Fibroblast of lung (primary cell): ENCODE measurements at places on chromosomes 1 and 21. TPM values are rescaled to one million over a fixed set of nuclear protein-coding genes. Genes with fewer than 3 reads are reported as not detected.

Gene TSPAN1
- 0.17 and 0.26 TPM in 2 replicates for total RNA-seq

Gene AK4
- 6.3 and 13.9 TPM in 2 replicates for total RNA-seq

Gene RBM11
- under 0.01 and 0.17 TPM in 2 replicates for total RNA-seq

Gene ATP1B1
- total RNA-seq = 9.0 and 21.1 TPM in 2 replicates

Gene PAQR6
- total RNA-seq = 0.26 and 0.33 TPM in 2 replicates

Gene PIP5K1A
- total RNA-seq = 61.4 and 80.9 TPM in 2 replicates

Gene MCOLN3
- 2.1 and 2.5 TPM in 2 replicates for total RNA-seq

Gene RAVER2
- total RNA-seq = 5.6 and 7.7 TPM in 2 replicates

Gene LCE1E
- not detected in 2 replicates for total RNA-seq

Gene TFF3
- total RNA-seq = not detected in 2 replicates

Gene DCDC2B
- total RNA-seq = not detected in 2 replicates

Gene KIF26B
- 6.1 and 6.9 TPM in 2 replicates for total RNA-seq

Gene DONSON
- total RNA-seq = 11.0 and 14.7 TPM in 2 replicates

Gene RYR2
- total RNA-seq = 0.17 and 0.51 TPM in 2 replicates

Gene MAP1LC3C
- 0.26 and 0.66 TPM in 2 replicates for total RNA-seq

Gene FAM167B
- 2.1 and 3.1 TPM in 2 replicates for total RNA-seq

Gene GJC2
- total RNA-seq = 6.7 and 13.4 TPM in 2 replicates

Gene NT5C1A
- not detected in 2 replicates for total RNA-seq

Gene LAPTM5
- total RNA-seq = under 0.01 TPM in 2 replicates

Gene SPRR2B
- not detected in 2 replicates for total RNA-seq

Gene SLC9C2
- total RNA-seq = not detected in 2 replicates

Gene SPRR5
- not detected in 2 replicates for total RNA-seq

Gene SLAMF8
- under 0.01 TPM in 1 of 2 replicates, not detected in the other for total RNA-seq

Gene ARF1
- total RNA-seq = 195 and 261 TPM in 2 replicates

Gene CA6
- total RNA-seq = not detected in 2 replicates
